ENCODE measurements at places on chromosomes 2 and 18.

- no peak for DNase-seq
Measured at GRCh38 chr2:132676999-132677398, 7.0 kb upstream of the LYPD1 start.

DNA sequence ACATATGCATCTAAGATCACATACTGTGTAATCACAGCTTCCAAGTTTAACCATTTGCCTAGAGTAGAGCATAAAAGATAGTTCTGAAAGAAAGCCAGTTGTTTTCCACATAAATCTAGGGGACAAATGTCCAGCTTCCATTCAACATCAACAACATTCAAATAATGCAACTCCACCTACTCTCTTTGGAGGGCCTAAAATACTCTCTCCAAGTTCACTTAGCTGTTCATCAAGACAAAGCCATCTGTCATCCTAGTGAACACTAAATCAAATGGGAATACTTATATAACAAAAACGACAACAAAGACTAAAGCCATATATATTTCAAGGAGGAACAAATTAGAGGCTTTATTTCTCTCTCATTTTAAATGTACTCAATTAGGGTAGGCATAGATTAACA lies 221.5 kb upstream of the CDH2 start:
- DNase-seq, result no peak

DNA sequence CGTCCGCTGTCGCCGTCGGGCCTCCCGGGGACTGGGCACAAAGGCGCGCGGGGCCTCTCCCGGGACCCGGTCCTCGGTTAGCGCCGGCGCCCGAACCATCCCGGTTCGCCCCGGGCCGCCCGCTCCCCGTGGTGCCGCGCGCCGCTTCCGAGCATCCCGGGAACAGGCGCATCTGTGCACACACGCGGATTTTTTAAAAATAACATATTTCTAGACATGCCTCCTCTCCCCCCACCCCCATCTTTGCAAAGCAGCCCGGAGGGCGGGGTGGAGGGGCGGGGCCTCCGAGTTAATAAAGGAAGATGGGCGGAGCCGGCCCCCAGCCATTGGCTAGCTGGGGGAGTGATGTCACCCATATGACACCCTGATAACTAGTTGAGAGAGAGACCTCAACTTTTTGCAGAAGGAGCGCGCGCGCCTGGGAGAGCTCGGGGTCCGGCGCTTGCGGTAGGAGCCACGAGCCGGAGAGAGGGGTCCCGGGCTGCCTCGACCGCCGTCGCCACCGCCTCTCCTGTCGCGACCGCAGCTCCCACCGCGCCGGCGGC lies at the start of gene SOX11:
SOX11 (plus strand) TSS at position 400 of the 545 bp plus-strand sequence. CDS start 338 bp downstream, outside the sequence.
- peak; percentile 22 for DNase-seq

DNA sequence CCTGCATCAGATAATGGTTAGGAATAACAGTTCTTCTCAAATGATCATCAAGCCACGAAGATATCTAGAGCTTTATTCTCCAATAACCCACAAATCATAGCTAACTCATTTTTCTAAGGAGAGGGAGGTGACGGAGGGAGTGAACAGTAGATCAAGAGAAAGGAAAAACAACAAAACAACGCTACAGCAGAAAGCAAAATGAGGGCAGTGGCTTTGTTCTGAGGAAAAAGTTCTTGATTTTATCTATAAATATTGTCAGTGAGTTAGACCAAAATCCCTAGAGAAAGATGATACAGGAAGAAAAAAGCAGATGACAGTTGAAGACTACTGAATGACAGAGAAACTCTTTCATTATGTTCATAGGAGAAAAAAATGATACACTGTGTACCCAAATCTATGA lies 71.0 kb downstream of the STK39 start:
- no peak for DNase-seq

DNA sequence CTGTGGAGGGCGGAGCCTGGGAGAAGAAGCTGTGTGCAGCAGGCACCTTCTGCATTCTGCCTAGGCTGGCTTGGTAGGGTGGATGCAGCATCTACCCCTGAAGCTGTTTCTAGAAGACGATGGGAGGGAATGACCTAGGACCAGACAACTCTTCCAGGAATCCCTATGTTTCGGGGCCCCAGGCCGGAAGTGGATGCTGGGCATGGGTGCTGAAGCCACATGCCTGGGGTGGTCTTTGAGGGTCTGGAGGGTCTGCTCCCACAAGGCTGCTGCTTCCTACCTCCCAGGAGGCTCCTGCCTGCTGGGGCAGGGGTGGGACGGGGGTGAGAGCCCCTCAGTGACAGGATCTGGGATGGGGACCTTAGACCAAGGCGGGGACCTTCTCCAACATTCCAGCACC lies 61.0 kb downstream of the CIB4 start:
- DNase-seq, result no peak

DNA sequence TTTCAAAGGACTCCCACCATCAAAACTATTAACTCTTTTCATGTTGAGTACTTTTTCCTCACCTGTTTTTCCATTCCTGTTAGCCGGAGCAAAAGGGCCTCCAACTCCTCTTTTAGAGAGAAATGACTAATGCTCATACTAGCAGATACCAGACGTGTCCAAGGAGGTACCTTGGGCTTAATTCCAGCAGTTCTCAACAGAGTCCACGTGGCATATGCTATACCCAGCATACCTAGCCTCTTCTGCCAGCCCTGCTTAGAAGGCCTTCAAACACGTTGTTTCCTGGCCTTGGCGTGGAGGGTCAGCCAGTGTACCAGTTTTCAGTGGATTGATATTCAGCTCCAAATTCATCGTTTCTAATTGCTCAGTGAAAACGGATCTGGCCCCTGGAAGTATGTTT lies 123.9 kb downstream of the MGAT5 start:
- DNase-seq, result no peak

DNA sequence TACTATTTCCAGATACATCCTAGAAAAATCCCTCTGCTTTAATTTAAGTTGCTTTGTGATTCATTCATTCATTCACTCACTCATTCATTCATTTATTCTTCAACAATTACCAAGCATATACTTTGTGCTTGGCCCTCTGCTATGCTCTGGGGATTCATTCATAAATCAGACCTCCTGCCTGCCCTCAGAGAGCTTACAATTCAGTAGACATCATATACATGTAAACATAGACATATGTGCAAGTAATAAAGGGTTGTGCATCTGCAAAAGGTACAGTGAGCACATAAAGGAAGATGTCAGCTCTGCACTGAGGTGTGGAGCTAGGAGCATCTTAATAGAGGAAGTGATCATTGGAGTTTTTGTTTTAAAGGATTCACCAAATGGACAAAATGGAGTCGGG lies 189.4 kb downstream of the AGPS start:
- no peak for DNase-seq

GRCh38 chr2:215835231-215835630 lies 178.1 kb downstream of the MREG start:
- no peak for DNase-seq

- DNase-seq, result no peak
Measured at GRCh38 chr18:46831434-46831833, 74.6 kb upstream of the ST8SIA5 start.

DNA sequence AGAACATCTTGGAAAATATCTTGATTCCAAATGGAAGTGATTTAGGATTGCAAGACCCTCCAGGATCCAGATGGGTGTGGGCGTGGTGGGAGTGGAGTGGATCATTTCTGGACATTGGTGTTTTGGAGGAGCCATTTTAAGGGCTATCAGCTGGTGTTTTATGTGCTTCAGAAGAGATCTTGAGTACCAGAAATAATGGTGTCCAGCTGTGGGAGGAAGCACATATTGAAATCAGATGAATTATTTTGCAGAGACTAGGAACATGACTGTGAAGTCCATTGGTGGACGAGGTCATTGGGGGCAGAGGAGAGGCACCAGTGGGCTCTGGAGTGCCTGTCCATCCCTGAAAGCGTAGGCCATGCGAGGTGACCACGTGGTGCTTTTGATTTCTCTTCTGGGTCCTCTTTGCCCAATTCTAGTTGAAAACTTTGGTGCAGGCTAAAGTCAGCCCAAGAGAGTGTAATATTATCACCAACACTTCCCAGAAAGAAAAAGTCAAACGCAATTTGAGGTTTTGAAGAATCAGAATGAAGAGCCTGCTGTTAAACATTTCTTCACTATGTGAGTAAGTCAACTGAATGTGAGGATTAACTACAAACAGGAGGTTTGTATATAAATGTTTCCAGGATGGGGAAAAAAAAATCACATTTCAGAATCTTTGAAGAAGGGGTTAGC lies 31.6 kb downstream of the RNF144A start:
- no peak for DNase-seq

DNA sequence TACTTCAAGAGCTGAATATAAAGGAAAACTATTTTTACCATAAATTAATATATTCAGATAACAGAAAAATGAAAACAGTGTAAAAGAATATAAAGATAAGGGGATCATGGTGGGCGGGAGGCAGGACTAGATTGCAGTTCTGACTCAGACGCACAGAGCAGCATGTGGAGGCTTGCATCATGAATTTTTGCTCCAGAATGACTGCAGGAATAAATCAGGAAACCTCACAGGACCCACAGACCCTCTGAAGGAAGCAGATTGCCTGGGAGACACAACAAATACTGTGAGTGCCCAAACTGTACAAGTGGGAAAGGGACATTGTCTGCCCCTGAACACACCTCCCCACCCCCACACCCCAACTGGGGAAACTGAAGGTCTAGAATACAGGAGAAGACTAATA lies 19.2 kb upstream of the SIGLEC15 start:
- no peak for DNase-seq

- no peak for DNase-seq
Measured at GRCh38 chr2:204239411-204240165, 303.0 kb downstream of the ICOS start.

- no peak for DNase-seq
Measured at GRCh38 chr2:116222793-116223192, 1591.7 kb upstream of the DDX18 start.
